ENCODE measurements at places on chromosomes 16 and 17.
A peak's percentile ranks its signal among the peaks of the same experiment; 100 is the strongest.

- DNase-seq: no peak
Observed at GRCh38 chr16:86581458-86581857, 3.1 kb downstream of the FOXL1 start.

DNA sequence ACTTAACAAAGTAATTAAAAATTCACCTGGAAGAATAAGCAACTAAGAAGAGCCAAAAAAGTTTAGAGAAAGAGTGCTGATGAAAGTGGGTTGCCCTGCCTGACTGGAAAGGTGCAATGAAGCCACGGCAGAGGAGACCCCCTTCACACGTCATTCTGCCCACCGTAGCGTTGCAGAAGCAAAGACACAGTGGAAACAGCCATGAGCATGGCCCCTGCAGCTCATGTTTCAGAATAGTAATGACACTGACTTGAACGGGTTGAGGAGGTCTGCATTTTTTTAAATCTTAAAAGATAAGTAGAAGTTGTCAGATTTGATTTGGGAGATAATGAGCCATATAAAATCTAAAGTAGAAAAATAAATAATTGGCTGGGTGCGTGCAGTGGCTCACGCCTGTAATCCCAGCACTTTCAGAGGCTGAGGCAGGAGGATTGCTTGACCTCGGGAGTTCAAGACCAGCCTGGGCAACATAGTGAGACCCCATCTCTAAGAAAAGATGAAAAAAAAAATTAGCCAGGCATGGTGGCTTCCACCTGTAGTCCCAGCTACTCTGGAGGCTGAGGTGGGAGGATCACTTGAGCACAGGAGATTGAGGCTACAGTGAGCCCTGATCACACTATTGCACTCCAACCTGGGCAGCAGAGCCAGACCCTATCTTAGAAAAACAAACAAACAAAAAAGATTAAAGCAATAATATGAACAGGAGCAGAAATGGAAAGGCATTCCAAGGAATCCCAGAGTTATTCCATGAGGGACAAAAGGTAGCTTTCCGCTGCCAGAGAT lies 184.6 kb downstream of the LGALS9B start:
- no peak for DNase-seq

- DNase-seq: no peak
Observed at GRCh38 chr16:3734758-3735221, 17.5 kb upstream of the TRAP1 start.

DNA sequence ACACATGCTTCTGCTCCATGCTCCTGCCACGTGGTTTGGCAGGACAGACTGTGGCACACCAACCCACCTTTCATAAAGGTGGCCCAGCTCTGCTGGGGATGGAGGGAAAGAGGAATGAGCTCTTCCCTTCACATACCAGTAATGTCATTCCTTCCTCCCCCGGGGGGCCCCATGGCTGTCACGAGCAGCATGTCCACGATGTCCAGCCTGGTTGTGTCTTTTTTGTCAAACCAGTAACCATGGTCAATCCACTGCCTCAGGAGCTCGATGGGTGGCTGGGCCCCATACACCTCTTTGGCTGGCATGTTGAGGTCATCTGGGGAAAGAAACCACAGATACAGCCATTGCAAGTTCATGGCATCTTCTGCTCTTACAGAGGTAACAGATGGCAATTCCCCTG lies 96.6 kb downstream of the LYRM1 start:
- DNase-seq: no peak

DNA sequence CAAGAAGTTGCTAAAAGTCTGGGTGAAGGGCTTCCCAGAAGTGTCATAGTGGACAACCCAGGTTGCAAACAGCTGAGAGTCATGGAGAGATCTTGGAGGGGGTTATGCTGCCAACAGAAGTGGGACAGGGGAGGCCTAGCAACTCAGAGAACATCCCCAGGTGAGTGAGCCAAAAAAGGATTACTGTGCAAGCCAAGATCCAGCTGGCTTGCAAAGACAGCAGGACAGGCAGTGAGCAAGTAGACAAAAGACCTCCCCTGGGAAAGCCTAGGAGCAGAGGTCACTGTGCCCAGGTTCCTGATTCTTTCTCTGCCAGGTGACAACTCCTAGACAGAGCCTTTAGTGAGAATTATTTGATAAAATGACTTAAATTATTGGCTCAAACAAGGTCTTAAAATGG lies 9.5 kb upstream of the LONP2 start:
- no peak for DNase-seq

- peak; percentile 69 for DNase-seq
Observed at GRCh38 chr16:20383106-20384029, 21.2 kb downstream of the PDILT start.

DNA sequence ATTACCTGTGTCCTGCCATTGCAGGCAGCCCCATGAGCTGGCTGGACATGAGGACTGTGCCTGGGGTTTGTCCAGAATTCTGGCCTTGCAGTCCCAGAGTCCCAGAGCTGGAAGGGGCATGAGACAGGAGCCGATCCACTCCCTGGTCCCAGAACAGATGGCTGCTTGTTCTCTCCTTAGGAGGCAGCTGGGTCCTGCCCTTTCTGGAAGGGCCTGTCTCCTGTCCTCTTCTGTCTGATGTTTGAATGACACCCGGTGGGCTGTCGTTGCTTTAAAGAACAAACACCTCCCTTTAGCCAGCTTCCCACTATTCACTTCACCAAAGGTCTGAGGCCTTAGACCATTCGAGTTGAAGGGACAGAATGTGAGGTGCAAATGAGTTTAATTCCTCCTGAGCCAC lies 63.8 kb downstream of the RAP1GAP2 start:
- no peak for DNase-seq

GRCh38 chr17:39335704-39336223 lies 65.7 kb downstream of the FBXL20 start:
- DNase-seq: peak; percentile 3

GRCh38 chr17:45667591-45668171 lies 116.4 kb upstream of the CRHR1 start:
- DNase-seq: no peak

DNA sequence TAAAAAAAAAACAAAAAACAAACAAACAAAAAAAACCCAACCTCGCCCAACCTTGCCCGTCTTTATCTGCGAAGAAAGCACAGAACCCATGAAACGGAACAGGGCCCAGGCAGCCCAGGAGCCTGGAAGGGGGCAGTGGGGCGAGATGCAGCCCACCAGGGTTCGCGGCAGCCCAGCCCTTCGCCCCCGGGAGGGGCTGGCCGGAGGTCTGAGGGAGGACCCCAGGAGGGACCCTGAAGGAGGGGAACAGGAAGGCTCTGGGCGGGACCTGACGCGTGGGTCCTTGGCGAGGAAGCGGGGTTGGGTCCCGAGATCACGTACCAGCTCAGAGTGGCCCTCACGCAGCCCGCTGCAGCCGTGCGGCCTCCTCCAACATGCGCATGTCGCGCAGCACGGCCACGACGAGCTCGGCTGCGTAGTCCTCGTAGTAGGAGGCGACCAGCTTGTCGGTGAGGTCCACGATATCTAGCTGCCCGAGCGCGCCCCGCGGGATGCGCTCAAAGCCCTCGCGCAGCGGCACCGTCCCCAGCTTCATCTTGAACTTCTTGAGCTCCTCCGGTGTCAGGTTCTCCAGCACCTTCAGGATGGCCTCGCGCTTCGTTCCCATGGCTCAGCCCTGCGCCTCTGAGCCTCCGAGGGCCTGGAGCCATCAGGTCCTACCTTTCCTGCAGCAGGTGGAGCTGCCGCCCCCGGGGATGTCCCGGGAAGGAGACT lies at the start of gene PYDC1:
PYDC1 (minus strand) TSS at position 714 of the 714 bp plus-strand sequence; CDS start at position 607, 107 bp downstream.
- DNase-seq: no peak

All from left kidney (tissue), 8 donors.